Urothelium cell line (cell line): ENCODE measurements at places on chromosomes 5 and 9.

DNA sequence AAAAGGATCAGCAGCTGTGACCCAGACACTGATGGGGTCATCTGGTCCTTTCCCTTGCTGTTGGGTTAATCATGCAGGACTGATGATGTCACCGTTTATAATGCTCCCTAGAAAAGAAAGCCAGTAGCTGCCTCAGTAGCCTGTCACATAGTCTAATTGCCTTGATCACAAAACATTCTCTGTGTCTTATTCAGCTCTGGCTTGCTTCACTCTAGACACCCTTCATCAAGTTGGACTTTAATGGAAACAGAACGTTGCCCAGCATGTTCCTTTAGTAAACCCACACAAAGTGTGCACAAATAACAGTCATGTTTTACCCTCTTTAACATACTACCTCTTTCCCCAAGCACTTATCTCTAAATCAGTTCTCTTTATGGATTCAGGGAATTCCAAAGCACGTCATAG, 170.8 kb downstream of the SGCD start:
- no peak for DNase-seq

DNA sequence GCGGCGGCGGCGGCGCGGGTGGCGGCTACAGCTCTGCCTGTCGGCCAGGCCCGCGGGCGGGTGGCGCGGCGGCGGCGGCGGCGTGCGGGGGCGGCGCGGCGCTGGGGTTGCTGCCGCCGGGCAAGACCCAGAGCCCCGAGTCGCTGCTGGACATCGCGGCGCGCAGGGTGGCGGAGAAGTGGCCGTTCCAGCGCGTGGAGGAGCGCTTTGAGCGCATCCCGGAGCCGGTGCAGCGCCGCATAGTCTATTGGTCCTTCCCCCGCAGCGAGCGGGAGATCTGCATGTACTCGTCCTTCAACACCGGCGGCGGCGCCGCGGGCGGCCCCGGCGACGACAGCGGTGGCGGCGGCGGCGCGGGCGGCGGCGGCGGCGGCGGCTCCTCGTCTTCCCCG, 296 bp downstream of the ZSWIM6 start:
- DNase-seq: peak; percentile 18

DNA sequence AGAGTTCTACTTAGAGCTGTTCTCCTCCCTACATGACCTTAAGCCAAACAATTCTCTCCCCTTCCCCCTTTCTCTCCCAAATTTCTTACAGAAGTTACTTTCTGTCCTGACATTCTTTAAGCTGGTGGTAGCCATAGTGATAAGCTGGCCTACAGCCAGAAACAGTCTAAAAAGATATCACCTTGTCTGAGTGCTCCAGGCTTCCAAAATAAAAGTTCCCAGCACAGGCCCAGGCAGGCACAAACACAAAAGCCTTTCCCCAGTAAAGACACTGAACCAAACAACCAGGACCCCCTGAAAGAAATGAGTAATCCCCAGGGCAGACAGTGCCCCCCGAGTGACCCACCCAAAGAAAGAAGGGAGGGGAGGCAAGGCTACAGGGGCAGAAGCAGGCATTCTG, 19.2 kb downstream of the SIL1 start:
- DNase-seq: peak; percentile 18

DNA sequence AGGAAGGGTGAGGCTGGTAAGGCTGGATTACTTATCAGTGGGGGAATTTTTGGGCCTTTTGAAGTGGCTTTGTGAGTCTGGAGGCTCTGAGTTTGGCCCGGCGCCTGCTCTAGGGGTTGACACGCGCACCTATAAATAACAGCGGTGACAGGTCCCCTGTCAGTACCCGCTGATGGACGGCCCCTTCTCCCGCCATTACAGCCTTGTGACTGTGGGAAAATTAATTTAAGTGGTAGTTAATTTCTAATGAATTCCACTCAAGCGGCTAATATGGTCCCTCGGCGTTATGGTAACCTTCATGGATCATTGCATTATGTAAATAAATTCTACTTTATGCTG, 16.5 kb downstream of the MRPL36 start:
- peak; percentile 26 for DNase-seq
